ENCODE measurements at places on chromosomes 5 and 9. TPM values are rescaled to one million over a fixed set of nuclear protein-coding genes. Genes with fewer than 3 reads are reported as not detected.

NR2F1-AS1 gene
- 50.9 TPM for total RNA-seq

SPRY4 gene
- total RNA-seq = 13.6 TPM

LCN6 gene
- not detected for total RNA-seq

PCDHA13 gene
- 1.9 TPM for total RNA-seq

FST gene
- 3.3 TPM for total RNA-seq

PCDHB6 gene
- 2.7 TPM for total RNA-seq

FLT4 gene
- total RNA-seq = 3.9 TPM

IRX1 gene
- 11.9 TPM for total RNA-seq

LRRC19 gene
- not detected for total RNA-seq

RANBP17 gene
- 95.4 TPM for total RNA-seq

LCN9 gene
- total RNA-seq = not detected

NDST1 gene
- 39.0 TPM for total RNA-seq

PAPPA gene
- 6.2 TPM for total RNA-seq

ACSL6 gene
- total RNA-seq = 103 TPM

MLANA gene
- 1.7 TPM for total RNA-seq

WDR38 gene
- 0.59 TPM for total RNA-seq

Data from spinal cord (tissue), 10 donors.